ENCODE measurements at places on chromosomes 1 and 21. TPM values are rescaled to one million over a fixed set of nuclear protein-coding genes. Genes with fewer than 3 reads are reported as not detected.

- no peak for DNase-seq
- H3K4me3 ChIP-seq, result no peak overlapping the region
- H3K27ac ChIP-seq, result no peak overlapping the region
- no peaks in the 10 kb centered on the region for H3K27me3 ChIP-seq
- no peaks in the 10 kb centered on the region for H3K4me1 ChIP-seq
These were observed 4.0 kb downstream of the DIRAS3 start for GRCh38 chr1:68046423-68046822.

- peaks cover 14% of the 10 kb centered on the region for H3K36me3 ChIP-seq
- peaks cover 24% of the 10 kb centered on the region for H3K4me1 ChIP-seq
- DNase-seq, result no peak
- no peak overlapping the region for H3K4me3 ChIP-seq
- H3K27me3 ChIP-seq, result no peaks in the 10 kb centered on the region
These were observed 77.7 kb downstream of the KIRREL1 start for GRCh38 chr1:158071138-158071537.

DNA sequence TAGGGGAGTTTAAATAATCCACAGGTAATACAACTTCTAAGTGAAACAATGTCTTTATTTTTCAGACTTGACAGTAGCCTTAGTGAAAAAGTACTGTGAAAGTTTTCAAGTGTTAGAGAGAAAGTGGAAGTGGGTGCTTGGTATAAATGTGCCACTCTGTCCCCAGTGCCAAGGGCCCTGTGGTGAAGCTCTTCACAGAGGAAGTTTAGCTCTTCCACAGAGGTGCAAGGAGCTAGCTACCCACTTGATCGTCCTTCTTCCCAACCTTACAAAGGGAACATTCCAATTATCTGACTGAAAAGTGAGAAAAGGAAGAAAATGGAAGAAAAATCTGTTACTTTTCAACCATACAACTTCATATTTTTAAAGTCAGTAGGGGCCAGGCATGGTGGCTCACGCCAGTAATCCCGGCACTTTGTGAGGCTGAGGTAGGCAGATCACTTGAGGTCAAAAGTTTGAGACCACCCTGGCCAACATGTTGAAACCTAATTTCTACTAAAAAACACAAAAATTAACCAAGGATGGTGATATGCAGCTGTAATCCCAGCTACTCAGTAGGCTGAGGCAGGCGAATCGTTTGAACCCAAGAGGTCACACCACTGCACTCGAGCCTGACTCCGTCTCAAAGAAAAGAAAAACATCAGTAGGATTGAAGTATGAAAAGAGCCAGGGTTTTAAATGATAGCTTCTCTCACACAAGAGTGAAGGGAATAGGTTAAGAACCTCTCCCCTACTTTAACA lies 41.0 kb upstream of the PTPRC start:
- H3K27me3 ChIP-seq, result no peaks in the 10 kb centered on the region
- H3K4me3 ChIP-seq, result no peak overlapping the region
- no peaks in the 10 kb centered on the region for H3K4me1 ChIP-seq

- DNase-seq, result peak; percentile 60
- peaks cover 10% of the 10 kb centered on the region for H3K4me1 ChIP-seq
- peaks cover 24% of the 10 kb centered on the region for H3K36me3 ChIP-seq
- no peaks in the 10 kb centered on the region for H3K27me3 ChIP-seq
These were observed 504 bp downstream of the SCCPDH start for GRCh38 chr1:246724731-246725095.

- no peak overlapping the region for H3K4me3 ChIP-seq
- no peaks in the 10 kb centered on the region for H3K4me1 ChIP-seq
- no peaks in the 10 kb centered on the region for H3K27me3 ChIP-seq
- H3K36me3 ChIP-seq, result peaks cover 83% of the 10 kb centered on the region
- no peak for DNase-seq
- H3K27ac ChIP-seq, result no peak overlapping the region
These were observed 43.3 kb downstream of the BCAR3 start for GRCh38 chr1:93638307-93638847.

- H3K27me3 ChIP-seq, result no peaks in the 10 kb centered on the region
- peaks cover 8% of the 10 kb centered on the region for H3K4me1 ChIP-seq
- H3K27ac ChIP-seq, result no peak overlapping the region
- no peak overlapping the region for H3K4me3 ChIP-seq
These were observed 13.4 kb downstream of the COP1 start for GRCh38 chr1:176193663-176194062.

DNA sequence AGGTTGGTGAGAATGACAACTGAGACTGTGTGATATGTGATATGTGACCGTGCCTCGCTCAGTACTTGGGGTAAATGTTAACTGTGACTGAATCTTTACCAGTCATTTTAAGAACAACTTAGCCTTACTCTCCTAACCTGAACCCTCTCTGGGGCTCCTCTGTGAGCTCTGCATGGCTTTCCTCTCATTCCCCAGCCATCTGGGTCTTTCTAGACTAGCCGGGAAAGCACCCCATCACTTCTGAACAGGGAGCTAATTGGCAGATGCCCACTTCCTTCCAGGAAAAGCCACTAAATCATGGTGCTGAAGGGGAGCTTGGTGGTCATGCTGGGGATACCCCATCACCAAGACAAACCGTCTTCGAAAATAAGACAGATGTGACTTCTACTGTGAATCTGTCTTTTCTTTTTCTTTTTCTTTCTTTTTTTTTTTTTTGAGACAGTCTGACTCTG lies 16.5 kb upstream of the FOXO6 start:
- no peak overlapping the region for H3K4me3 ChIP-seq
- DNase-seq, result no peak
- no peaks in the 10 kb centered on the region for H3K27me3 ChIP-seq
- H3K27ac ChIP-seq, result no peak overlapping the region

DNA sequence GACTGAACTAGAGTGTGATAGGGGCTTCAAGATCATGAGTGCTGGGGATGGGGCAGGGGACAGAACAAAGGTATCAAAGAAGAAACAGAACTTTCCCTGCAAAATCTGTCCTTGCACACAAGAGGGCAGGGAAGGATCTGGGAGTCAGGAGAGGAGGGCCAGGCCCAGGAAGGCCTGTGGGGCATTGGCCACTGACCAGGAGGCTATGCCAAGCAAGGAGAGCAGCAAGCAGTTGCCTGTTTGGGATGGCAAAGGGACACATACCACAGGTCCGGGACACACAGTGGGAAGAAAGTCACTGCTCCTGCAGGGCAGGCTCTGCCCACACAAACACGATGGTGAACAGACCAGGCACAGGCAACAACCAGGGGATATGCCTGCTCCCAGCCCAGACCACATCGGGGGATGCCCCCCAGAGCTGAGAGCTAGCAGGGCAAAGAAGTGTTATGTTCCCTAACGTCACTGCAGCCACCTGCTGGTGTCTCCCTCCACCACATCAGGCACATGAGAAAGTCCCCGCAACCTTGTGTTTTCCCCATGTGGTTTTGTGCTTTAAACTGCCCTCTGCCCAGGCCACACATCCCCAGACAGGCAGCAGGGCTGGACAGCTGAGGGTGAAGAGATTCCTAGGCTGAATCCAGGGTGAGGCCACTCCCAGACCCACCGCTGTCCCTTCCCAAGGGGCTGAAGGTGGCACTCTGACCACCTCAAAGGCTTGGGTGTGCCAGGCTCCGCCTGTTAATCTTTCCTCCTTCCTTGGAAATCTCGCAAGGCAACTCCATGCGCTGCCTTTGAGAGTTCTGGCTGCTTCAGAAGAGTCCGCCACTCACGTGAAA lies 53.6 kb downstream of the KIF21B start:
- DNase-seq, result peak; percentile 59
- H3K4me3 ChIP-seq, result no peak overlapping the region
- H3K36me3 ChIP-seq, result no peaks in the 10 kb centered on the region
- peaks cover 14% of the 10 kb centered on the region for H3K4me1 ChIP-seq
- peak overlapping the region; percentile 9 for H3K27ac ChIP-seq
- H3K27me3 ChIP-seq, result no peaks in the 10 kb centered on the region

DNA sequence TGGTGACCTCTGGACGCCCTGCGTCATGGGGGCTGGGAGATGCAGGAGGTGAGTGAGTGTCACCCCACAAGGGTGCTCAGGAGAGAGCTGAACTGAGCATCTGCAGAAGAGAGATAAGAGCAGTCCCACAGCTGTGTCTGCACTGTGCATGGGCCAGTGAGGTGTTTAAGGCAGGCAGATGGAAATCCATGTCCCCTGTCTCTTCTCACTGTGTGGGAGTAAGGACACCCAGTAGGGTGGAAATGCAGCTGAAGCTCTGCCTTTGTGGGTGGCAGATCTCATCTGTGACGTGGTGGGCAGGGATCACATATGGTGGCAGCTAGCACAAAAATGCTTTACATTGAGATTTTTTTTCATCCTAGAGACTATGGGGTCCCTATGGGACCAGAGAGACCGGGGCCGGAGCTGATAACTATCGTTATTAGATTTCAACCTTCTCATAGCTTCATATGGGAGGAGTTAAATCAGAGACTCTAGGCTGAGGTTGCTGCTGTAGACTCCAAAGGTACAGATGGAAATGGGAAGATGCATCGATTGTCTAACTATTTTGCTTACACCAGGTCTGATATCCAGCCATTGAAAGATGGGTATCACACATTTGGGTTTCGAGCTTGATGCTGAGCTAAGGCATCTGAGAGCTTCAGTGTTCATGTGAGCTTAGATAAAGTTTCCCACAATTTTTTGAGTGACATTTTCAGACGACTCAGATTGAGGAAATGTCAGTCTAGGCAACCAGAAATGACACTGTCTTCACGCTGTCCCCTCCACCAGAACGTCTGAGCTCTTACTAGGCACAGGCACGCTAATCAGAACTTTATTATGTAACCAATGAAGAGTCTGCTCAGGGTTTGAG lies 65.3 kb upstream of the PSEN2 start:
- H3K4me1 ChIP-seq, result no peaks in the 10 kb centered on the region
- no peak overlapping the region for H3K27ac ChIP-seq
- H3K4me3 ChIP-seq, result no peak overlapping the region
- no peaks in the 10 kb centered on the region for H3K36me3 ChIP-seq
- DNase-seq, result no peak

DNA sequence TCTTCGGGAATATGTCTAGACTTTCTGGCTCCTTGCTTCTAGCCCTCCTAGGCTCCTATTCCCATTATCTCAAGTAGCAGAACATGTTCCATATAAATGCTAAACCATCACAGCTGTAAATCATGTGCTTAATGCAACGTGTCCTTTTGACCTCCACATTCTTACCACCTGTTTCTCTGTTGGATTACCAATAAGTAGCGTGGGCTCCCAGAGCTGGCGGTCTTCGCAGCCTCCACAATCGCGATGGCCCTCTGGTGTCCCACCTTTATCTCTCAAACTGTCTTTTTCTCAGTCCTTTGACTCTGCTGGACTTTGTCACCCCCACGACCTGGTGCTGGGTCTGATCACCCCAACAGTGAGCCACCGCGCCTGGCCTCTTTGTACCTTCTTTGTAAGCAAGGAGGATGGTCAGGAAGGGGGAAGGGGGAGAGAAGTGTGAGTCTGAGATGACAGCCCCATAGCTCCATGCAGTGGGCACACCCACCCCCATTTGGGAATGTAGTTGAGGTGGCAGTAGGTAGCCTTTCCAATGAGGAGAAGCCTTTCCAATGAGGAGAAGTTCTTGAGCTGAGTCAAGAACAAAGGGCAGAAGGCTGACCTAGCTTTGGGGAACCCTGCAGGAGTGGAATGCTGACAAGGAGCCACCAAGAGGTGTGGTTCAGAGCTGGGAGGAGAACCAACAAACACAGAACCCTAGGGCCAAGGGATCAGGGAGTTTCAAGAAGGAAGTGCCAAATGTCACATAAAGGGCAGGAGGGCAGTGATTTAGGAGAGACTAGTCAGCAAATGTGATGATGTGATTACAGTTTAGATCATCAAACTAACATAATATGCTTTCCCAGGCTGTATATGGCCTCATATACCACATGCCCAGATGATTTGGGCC lies 14.2 kb downstream of the TRAF5 start:
- no peak overlapping the region for H3K27ac ChIP-seq
- H3K36me3 ChIP-seq, result no peaks in the 10 kb centered on the region
- no peaks in the 10 kb centered on the region for H3K27me3 ChIP-seq
- H3K4me3 ChIP-seq, result no peak overlapping the region
- no peak for DNase-seq
- peaks cover 15% of the 10 kb centered on the region for H3K4me1 ChIP-seq

GRCh38 chr1:212938846-212939245 lies 11.5 kb upstream of the VASH2 start:
- no peak overlapping the region for H3K4me3 ChIP-seq
- no peaks in the 10 kb centered on the region for H3K36me3 ChIP-seq
- no peaks in the 10 kb centered on the region for H3K27me3 ChIP-seq
- DNase-seq, result no peak
- no peaks in the 10 kb centered on the region for H3K4me1 ChIP-seq

GRCh38 chr1:6922096-6922931 lies 137.1 kb downstream of the CAMTA1 start:
- H3K27ac ChIP-seq, result no peak overlapping the region
- H3K27me3 ChIP-seq, result peaks cover 18% of the 10 kb centered on the region
- peak; percentile 32 for DNase-seq
- H3K4me1 ChIP-seq, result peaks cover 4% of the 10 kb centered on the region
- H3K4me3 ChIP-seq, result no peak overlapping the region
- H3K36me3 ChIP-seq, result no peaks in the 10 kb centered on the region

- H3K4me1 ChIP-seq, result no peaks in the 10 kb centered on the region
- H3K27me3 ChIP-seq, result no peaks in the 10 kb centered on the region
- peak overlapping the region; percentile 51 for H3K27ac ChIP-seq
These were observed 2.5 kb downstream of the ATP5PF start for GRCh38 chr21:25732091-25732760.

GRCh38 chr1:24032981-24033380 lies 52.9 kb upstream of the SRSF10 start:
- no peak for DNase-seq
- H3K27ac ChIP-seq, result no peak overlapping the region
- H3K27me3 ChIP-seq, result no peaks in the 10 kb centered on the region
- no peaks in the 10 kb centered on the region for H3K36me3 ChIP-seq
- H3K4me1 ChIP-seq, result peaks cover 3% of the 10 kb centered on the region

GRCh38 chr1:198416296-198416695 lies 124.2 kb downstream of the ATP6V1G3 start:
- no peak overlapping the region for H3K4me3 ChIP-seq
- H3K27ac ChIP-seq, result no peak overlapping the region
- no peaks in the 10 kb centered on the region for H3K36me3 ChIP-seq
- peaks cover 13% of the 10 kb centered on the region for H3K4me1 ChIP-seq

GRCh38 chr1:8930116-8930515 lies 15.6 kb upstream of the CA6 start:
- H3K27ac ChIP-seq, result no peak overlapping the region

Gene MRPS21
- 152 TPM for total RNA-seq

Gene KCNH1
- total RNA-seq, result 0.17 TPM

Gene CA6
- not detected for total RNA-seq

Gene RXRG
- total RNA-seq, result not detected

Gene AMIGO1
- 0.29 TPM for total RNA-seq

Gene KAZN
- 3.3 TPM for total RNA-seq

Gene NPR1
- total RNA-seq, result not detected

Gene PWP2
- 11.2 TPM for total RNA-seq

Gene CR1
- not detected for total RNA-seq
